Activated naive CD4-positive, alpha-beta T cell (primary cell): ENCODE measurements at places on chromosomes 1 and 21.

DNA sequence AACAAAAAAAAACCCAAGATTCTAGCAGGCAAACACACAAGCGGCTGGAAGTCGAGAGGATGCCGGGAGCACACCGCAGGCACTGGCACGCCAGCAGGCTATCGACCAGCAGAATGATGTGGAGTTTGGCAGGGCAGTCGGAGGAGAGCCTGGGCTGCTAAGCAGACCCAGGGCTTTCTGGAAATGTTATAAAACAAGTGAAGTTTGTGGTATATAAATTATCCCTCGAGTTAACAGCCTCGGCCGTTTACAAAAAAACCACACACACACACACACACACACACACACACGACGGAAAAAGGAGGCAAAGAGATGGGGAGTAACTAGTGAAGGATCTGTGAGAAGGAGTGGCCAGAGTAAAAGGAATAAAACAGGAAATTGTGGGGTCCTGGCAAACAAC is 87.2 kb upstream of the IVNS1ABP start:
- no peak for DNase-seq

DNA sequence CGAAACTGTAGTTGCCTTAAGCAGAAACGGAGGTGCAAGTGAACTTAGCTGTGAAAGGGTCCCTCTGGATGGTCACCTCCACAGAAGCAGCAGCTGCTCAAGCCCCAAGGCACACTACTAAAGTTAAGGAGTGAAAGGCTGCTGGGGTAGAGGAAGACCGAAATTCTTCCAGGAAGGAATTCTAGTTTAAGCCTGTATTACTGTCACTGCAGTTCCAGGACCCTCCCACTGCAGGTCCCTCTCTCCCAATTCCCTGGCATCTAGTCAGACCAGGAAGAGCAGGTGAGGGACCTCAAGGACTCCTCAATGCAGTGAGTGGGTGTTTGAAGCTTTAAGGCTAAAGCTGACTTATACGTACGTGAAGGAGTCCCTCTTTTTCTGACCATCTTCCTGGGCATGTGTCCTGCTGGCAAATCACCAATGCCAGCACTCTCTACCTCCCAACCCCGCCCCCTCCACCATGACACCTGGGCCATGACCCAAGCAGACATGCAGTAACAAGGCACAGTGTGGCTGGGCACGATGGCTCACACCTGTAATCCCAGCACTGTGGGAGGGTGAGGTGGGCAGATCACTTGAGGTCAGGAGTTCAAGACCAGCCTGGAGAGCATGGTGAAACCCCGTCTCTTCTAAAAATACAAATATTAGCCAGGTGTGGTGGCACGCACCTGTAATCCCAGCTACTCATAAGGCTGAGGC is 57.2 kb downstream of the TGFBR3 start:
- DNase-seq, result no peak

DNA sequence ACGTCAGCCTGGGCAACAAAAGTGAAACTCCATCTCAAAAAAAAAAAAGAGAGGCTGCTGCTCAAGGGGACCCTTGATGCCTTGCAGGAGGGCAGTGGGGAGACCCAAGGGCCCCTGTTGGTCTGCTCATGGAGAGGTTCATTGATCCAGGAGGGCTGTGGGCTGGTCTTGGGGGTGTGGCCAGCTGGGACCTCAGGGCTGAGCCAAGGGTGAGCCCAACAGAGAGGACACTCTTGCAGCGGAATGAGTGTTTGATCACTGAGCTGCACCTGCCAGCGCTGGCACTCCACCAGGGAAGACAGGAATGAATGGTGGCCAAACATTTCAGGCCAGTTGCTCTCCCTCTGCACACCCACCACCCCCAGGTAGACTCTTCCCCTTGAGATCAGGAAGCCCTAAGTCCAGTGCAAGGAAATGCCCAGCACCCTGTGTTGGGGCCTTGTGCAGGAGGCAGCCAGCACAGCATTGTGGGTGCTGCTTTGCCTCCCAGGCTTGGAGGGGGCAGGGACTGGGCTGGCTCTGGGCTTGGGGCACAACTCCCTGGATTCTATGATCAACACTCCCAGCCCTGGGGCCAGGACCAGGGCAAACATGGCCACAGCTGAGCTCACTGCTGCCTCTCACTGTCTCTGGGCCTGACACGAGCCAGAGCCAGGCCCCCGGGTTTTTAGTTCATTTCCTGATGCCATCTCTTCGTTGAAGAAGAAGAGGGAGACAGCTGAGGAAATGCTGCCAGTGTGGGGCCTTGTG is 50.7 kb downstream of the IRF2BP2 start:
- no peak for DNase-seq

DNA sequence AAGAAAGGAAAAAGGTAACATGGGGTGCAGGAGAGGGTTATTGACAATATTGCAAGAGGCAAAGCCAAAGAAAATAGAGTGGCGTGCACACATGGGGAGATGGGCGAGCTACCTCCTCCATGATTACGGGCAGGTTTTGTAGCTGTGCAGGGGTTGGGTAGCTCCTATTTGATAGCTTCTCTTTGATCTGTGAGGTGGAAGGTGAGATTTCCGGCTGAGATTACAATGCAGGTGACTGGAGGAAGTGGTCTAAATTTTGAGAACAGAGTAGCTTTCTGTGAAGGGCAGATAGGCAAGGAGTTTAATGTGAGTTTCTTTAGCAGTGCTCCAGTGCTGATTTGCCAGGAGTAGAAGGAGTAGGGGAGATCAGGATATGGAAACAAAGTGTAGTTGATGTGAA is 263.4 kb downstream of the PLA2G4A start:
- no peak for DNase-seq

- DNase-seq, result no peak
Measured at GRCh38 chr1:68379085-68379478, 70.7 kb downstream of the RPE65 start.

DNA sequence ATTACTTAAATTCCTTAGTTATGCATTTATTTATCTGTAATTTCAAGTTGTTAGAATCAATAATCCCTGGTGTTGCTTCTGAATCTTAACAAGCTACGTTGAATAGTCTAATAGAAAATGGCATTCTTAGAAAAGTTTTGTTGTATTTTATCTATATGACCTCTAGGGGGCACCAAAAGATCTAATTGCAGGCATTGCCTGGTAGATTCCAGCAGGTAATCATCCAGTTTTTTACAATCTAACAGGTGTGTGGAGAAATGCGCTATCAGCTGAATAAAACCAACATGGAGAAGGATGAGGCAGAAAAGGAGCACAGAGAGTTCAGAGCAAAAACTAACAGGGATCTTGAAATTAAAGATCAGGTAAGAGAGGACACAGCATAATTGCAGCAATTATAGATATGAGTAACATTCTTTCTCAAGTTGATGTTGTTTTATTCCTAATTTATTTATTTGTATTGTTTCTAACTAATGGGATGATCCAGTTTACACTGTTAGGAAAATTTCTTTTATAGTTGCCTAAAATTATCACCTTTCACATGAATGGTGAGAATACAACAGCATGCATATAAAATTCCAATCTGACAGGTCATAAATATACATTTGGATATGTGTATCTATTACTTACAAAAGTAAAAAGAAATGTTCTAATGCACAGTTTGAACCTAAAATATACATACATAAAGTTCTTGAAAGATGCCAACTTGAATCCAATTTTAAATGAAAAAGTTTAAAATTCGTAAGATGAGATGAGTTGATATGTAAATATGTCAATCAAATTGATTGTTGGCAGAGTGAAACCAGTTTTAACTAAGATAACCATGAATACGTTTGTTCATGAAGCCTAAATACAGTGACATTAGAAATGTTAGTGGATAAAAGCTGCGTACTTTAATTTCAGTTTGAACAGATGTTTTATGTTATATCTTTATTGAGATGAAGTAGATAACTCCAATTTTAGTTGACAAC is 88.4 kb downstream of the SDCCAG8 start:
- no peak for DNase-seq
